ENCODE measurements at places on chromosomes 4 and X. TPM values are rescaled to one million over a fixed set of nuclear protein-coding genes. Genes with fewer than 3 reads are reported as not detected.

CDS1 gene
- total RNA-seq, result 0.30 TPM

SLIT2 gene
- 41.3 TPM for total RNA-seq

GRCh38 chr4:11133868-11134267 is 294.8 kb downstream of the HS3ST1 start:
- H3K27me3 ChIP-seq, result peaks cover 1% of the 10 kb centered on the region
- no peaks in the 10 kb centered on the region for H3K4me1 ChIP-seq
- no peak overlapping the region for H3K4me3 ChIP-seq
- H3K36me3 ChIP-seq, result no peaks in the 10 kb centered on the region

USP17L21 gene
- total RNA-seq, result not detected

- DNase-seq, result no peak
- no peaks in the 10 kb centered on the region for H3K4me1 ChIP-seq
- no peak overlapping the region for H3K27ac ChIP-seq
- H3K4me3 ChIP-seq, result no peak overlapping the region
- no peaks in the 10 kb centered on the region for H3K36me3 ChIP-seq
- H3K27me3 ChIP-seq, result peaks cover 2% of the 10 kb centered on the region
These were observed 24.9 kb upstream of the CXXC4 start for GRCh38 chr4:104519588-104519987.

GYPE gene
- total RNA-seq, result not detected

DNA sequence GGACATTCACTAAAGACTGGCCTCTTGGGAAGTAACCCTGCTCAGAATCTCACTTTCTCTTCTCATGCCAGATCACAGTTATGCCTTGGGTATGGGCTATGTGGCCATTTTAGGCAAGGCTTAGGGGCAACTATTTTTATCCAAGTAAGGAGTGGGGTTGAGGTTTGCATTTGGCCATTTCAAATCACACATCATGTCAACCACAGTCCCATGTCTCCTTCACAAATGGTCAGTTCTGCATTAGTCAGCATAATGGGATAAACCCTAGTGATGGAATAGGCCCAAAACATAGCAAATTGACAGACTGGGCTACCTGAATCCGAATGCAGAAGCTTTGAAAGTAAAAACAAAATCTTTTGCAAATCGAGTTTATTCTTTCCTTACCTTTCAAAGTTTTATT is 827 bp upstream of the RTL3 start:
- peak overlapping the region; percentile 83 for H3K27ac ChIP-seq
- no peak overlapping the region for H3K4me3 ChIP-seq
- H3K36me3 ChIP-seq, result no peaks in the 10 kb centered on the region
- DNase-seq, result no peak
- H3K4me1 ChIP-seq, result peaks cover 33% of the 10 kb centered on the region

- no peaks in the 10 kb centered on the region for H3K36me3 ChIP-seq
- no peaks in the 10 kb centered on the region for H3K27me3 ChIP-seq
- H3K27ac ChIP-seq, result no peak overlapping the region
- no peak overlapping the region for H3K4me3 ChIP-seq
These were observed 479.5 kb downstream of the SPRY1 start for GRCh38 chr4:123876143-123876542.

- no peaks in the 10 kb centered on the region for H3K36me3 ChIP-seq
- peak overlapping the region; percentile 73 for H3K4me3 ChIP-seq
- H3K27ac ChIP-seq, result peak overlapping the region; percentile 36
These were observed 13.7 kb downstream of the PPP2R3B start for GRCh38 chrX:372856-373640.

CENPVL1 gene
- not detected for total RNA-seq

CD40LG gene
- total RNA-seq, result not detected

DNA sequence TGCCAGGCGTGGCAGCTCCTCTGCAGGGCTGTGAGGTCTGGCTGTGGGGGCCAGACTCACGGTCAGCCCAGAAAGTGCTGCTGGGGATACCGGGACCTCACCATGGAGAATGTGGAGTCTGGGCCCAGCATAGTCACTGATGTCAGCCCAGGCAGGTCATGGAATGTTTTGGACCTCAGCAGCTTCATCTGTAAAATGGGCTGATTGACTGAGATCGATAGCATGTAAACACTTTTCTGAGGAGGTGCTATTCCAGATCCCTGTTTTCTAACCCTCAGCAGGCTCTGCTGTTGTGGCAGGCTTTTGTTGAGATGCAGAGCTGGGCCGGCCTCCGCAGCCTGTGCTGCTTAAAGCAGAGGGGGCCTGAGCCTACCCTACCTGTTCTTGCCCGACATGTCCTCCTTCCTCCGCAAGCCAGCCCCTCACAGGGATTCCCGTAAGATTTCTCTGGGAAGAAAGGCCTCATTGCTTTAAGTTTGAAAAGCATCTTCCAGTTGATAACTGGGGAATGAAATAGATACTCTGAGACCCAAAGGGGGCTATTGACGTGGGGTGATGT is 38.3 kb upstream of the HGFAC start:
- H3K27ac ChIP-seq, result no peak overlapping the region
- H3K4me3 ChIP-seq, result no peak overlapping the region
- peaks cover 4% of the 10 kb centered on the region for H3K36me3 ChIP-seq

DNA sequence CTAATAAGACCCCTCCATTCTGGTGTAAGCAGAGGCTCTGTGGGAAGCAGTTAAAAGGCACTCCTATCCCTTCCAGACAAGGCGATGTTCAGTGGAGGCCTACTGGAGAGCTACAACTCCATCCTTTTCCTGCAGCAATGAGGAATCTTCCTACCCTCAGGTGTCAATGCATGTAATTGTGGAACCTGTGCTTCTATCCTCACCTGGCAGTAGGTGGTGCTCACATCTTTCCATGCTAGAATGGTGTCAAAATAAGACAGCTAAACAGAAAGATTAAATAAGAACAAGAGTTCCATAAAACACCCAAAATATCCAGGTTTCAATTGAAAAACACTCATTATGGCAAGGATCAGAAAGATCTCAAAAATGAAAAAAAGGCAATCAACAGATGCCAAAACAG is 224.6 kb downstream of the IL15 start:
- H3K4me3 ChIP-seq, result no peak overlapping the region
- H3K27me3 ChIP-seq, result peaks cover 5% of the 10 kb centered on the region
- H3K36me3 ChIP-seq, result peaks cover 2% of the 10 kb centered on the region
- no peak for DNase-seq

HMX1 gene
- not detected for total RNA-seq

PIM2 gene
- total RNA-seq, result 5.1 TPM

- H3K27me3 ChIP-seq, result no peaks in the 10 kb centered on the region
- peaks cover 6% of the 10 kb centered on the region for H3K36me3 ChIP-seq
- peaks cover 49% of the 10 kb centered on the region for H3K4me1 ChIP-seq
These were observed 789 bp downstream of the ARHGAP10 start for GRCh38 chr4:147732518-147733235.

- H3K27ac ChIP-seq, result no peak overlapping the region
- H3K36me3 ChIP-seq, result no peaks in the 10 kb centered on the region
- no peak for DNase-seq
- H3K4me1 ChIP-seq, result no peaks in the 10 kb centered on the region
- no peaks in the 10 kb centered on the region for H3K27me3 ChIP-seq
- no peak overlapping the region for H3K4me3 ChIP-seq
These were observed 250.5 kb upstream of the GPRIN3 start for GRCh38 chr4:89558147-89558546.

DNA sequence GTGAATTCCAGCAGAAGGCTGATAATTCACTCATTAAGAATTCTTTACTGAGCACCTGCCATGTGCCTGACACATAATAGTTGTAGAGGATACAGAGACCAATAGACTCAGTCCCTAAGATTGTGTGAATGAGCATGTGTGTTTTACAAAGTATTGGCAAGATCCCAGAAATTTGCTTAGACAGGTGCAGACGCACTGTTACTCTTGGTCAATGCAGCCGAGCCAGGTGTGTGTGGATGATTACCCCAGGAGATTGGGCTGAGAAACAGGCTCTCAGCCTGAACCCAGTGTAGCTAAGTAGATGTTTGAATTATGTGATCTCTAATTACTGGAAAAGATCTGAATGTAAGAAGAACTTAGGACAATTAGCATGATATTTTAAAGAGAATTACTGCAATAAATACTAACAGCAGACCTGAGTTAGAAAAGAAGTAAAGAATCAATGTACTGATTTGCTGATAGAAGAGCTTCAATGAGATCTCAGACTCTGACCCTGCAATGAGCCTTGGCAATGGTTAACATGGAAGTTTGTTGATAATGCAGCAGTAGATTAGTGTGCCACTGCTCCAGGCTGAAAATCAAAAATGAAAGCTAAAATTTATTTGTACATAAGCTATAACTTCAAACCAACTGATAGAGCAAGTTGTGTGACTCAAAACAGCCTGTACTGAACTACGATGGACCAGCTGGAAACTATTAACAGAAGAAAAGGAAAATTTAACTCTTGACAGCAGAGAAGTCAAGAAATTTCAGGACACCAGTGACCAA is 32.2 kb upstream of the NDST4 start:
- H3K27ac ChIP-seq, result no peak overlapping the region
- no peak for DNase-seq
- H3K4me1 ChIP-seq, result peaks cover 2% of the 10 kb centered on the region
- no peaks in the 10 kb centered on the region for H3K27me3 ChIP-seq
- no peaks in the 10 kb centered on the region for H3K36me3 ChIP-seq
- no peak overlapping the region for H3K4me3 ChIP-seq

- peaks cover 8% of the 10 kb centered on the region for H3K27me3 ChIP-seq
- H3K4me1 ChIP-seq, result no peaks in the 10 kb centered on the region
- no peak overlapping the region for H3K4me3 ChIP-seq
- H3K27ac ChIP-seq, result no peak overlapping the region
- peak; percentile 69 for DNase-seq
These were observed 22.8 kb upstream of the PDE6B start for GRCh38 chr4:602559-602942.

DNA sequence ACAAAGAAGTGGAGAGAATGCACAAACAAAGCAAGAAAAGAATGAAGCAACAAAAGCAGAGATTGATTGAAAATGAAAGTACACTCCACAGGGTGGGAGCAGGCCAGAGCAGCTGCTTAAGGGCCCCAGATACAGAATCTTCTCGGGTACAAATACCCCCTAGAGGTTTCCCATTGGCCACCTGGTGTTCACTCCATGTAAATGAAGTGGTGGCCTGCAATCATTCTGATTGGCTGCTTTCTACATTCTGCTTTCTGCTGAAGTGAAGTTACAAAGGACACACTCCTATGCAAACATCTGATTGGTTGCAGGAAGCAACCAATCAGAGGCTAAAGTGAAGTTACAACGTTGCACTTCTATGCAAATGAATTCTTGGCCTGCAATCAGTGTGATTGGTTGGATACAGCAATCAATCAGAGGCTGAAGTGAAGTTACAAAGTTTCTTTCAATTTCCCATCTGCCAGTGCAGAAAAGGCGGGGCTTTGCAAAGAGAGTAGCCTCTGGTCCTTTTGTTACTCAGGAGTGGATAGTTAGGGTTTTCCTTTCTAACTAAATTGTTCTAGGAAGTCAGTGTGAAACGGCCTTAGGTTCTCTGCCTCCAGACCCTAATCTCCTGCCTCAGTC is 19.0 kb upstream of the GPC4 start:
- H3K27ac ChIP-seq, result no peak overlapping the region
- H3K36me3 ChIP-seq, result no peaks in the 10 kb centered on the region
- no peak overlapping the region for H3K4me3 ChIP-seq
- DNase-seq, result no peak

GRCh38 chr4:146450524-146450923 is 71.2 kb downstream of the SLC10A7 start:
- no peak for DNase-seq
- H3K27ac ChIP-seq, result no peak overlapping the region
- no peaks in the 10 kb centered on the region for H3K27me3 ChIP-seq
- peaks cover 8% of the 10 kb centered on the region for H3K36me3 ChIP-seq

DNA sequence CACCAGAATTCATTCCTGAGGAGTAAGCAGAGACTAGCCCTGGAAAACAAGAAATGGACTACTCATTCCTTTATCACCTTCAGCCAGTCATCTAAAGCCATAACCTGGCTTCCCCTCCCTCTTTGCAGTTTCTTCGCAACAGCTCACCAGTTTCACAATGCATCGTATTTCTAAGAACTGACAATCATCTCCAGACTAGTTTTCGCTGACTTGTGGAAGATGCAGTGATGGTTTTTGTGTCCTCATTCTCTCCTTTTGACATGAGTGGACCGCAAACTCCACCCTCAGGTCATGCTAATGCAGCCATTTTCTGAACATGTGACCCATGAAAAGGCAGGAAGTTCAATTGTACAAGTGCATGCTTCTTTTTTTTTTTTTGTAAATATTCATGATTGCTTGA is 1203.5 kb downstream of the PCDH7 start:
- no peaks in the 10 kb centered on the region for H3K27me3 ChIP-seq
- DNase-seq, result no peak
- H3K27ac ChIP-seq, result no peak overlapping the region

GRCh38 chr4:56696056-56696455 is 15.0 kb upstream of the HOPX start:
- H3K27me3 ChIP-seq, result peaks cover 29% of the 10 kb centered on the region
- no peak overlapping the region for H3K27ac ChIP-seq
- no peak for DNase-seq
- H3K4me3 ChIP-seq, result no peak overlapping the region
- peaks cover 19% of the 10 kb centered on the region for H3K4me1 ChIP-seq

- no peaks in the 10 kb centered on the region for H3K27me3 ChIP-seq
- H3K27ac ChIP-seq, result peak overlapping the region; percentile 99
- H3K4me3 ChIP-seq, result peak overlapping the region; percentile 89
- no peaks in the 10 kb centered on the region for H3K36me3 ChIP-seq
- peaks cover 34% of the 10 kb centered on the region for H3K4me1 ChIP-seq
- DNase-seq, result no peak
These were observed 17.8 kb downstream of the TRIM2 start for GRCh38 chr4:153221783-153222706.

DNA sequence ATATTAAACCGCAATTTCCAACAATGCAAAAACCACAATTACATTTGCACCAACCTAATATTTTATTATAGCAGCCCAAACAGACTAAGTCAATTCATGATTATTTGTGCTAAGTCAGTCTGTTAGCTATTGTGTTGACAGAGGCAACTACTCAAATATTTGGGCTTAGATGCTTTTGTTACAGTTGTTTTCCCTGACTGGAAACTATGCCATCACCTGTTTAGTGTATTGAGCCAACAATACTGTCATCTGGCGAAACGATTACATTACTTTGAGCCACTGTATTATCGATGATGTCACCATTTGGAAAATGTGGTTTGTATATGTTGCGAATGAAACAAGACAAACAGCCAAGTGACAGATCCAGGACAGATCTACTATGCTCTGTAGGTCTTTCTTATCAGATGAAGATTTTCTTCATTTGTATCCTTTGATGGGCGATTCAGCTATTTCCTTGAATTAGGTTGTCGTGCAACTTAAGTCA is 38.7 kb upstream of the INTS6L start:
- H3K27me3 ChIP-seq, result peaks cover 2% of the 10 kb centered on the region
- no peak for DNase-seq
- no peaks in the 10 kb centered on the region for H3K36me3 ChIP-seq
- H3K4me3 ChIP-seq, result no peak overlapping the region
- H3K27ac ChIP-seq, result no peak overlapping the region
- H3K4me1 ChIP-seq, result no peaks in the 10 kb centered on the region

Measured in chondrocyte (in vitro differentiated cells).